ENCODE measurements at places on chromosomes 3 and 15.
A peak's percentile ranks its signal among the peaks of the same experiment; 100 is the strongest.

GRCh38 chr3:127652246-127652995 is 20.3 kb upstream of the ABTB1 start:
- no peak for DNase-seq

DNA sequence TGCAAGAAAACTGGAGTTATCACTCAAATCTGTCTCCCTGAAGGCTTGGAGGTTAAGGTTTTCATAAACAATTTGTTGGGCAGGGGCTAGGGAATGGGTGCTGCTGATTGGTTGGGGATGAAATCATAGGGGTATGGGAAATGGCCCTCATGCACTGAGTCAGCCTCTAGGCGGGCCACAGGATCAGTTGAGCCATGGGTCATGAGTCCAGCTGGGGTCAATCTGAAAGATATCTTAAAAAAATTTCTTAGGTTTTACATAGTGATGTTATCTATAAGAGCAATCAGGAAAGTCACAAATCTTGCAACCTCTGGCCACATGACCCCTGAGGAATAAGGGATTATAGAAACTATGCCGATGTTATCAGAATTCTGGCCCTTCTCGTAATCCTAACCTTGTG is 491.7 kb downstream of the ZIC1 start:
- no peak for DNase-seq

DNA sequence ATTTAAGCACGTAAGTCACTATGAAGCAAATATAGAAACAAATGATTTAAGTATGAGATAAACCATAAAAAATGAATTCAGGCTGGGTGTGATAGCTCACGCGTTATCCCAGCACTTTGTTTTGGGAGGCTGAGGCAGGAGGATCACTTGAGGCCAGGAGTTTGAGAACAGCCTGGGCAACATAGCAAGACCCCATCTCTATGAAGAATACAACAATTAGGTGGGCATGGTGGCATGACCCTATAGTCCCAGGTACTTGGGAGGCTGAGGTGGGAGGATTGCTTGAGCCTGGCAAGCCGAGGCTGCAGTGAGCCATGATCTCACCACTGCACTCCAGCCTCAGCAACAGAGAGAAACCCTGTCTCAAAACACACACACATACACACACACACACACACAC is 34.2 kb downstream of the TMCC1 start:
- DNase-seq = no peak

GRCh38 chr15:31381801-31382712 is 55.4 kb downstream of the KLF13 start:
- DNase-seq = no peak

- DNase-seq = no peak
Measured at GRCh38 chr3:184669578-184669977, 42.3 kb downstream of the MAGEF1 start.

- DNase-seq = no peak
Measured at GRCh38 chr15:66986951-66987350, 78.5 kb upstream of the SMAD3 start.

DNA sequence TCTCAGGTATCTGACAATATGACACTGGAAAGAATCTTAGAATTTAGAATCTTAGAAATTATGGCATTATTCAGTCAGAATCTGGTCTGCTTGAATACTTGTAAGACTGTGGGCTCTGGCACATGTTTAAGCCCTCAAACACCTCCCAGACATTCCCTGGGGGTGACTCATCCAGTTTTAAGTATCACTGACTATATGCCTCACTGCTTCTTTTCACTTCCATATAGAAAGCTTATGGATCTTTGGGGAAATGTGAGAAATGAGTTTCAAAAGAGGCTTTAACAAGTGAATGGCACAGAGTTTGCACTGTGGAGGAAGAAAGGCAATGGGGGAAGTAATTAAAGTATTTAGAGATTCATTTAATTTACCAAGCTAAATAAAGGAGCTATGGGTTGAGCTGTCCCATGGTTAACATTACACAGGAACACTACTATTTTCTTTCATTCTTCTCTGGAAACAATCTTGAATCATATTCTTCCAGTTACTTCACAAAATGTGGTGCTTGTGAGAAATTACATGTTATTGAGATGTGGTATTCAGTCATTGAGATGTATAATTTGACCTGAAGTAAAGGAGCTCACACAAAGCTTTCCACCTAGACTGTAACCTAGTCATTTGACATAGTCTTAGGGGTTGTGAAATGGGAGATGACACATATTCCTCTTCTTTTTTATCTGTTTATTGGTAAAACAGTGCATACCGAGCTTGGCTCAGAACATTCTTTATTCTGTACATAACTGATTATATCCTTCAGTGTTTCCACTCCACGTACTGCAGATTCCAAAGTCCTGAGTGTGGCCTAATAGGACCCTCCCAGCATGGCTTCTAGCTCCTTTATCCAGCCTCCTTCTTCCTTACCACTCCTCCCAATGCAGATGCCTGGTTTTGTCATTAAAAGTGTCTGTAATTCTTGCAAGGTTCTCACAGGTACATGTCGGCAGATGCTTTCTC is 544.6 kb upstream of the NECTIN3 start:
- no peak for DNase-seq

- DNase-seq = no peak
Measured at GRCh38 chr3:138082085-138082991, 33.1 kb downstream of the DZIP1L start.

- no peak for DNase-seq
Measured at GRCh38 chr3:130661140-130661891, 85.3 kb downstream of the PIK3R4 start.

DNA sequence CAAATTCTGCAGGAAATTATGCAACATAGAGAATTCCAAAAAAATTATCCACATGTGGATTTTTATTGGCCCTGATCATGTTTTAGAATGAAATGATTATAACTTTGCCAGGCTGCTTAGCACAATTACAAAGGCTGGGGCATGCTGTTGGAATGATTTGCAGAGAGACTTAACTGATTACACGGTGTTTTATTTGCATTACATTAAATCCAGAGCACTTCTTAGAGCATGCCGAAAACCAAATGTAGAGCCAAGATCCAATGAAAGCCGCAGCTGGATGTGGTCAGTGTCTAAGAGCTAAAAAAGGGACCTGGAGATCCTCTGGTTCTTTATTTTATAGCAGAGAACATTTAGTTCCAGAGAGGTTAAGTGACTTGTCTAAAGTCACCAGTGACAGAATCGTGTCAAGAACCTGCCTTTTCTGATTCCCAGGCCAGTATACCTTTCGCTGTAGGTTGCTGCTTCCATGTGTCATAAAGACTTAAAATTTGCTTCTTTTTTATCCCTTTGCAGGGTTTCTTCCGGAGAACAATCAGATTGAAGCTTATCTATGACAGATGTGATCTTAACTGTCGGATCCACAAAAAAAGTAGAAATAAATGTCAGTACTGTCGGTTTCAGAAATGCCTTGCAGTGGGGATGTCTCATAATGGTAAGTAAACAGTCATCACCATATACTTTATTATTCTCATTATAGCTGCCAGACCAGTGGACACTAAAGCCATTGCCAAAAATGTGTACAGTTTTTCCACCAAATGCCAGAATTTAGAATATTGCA is 92.0 kb upstream of the TSEN2 start:
- no peak for DNase-seq

DNA sequence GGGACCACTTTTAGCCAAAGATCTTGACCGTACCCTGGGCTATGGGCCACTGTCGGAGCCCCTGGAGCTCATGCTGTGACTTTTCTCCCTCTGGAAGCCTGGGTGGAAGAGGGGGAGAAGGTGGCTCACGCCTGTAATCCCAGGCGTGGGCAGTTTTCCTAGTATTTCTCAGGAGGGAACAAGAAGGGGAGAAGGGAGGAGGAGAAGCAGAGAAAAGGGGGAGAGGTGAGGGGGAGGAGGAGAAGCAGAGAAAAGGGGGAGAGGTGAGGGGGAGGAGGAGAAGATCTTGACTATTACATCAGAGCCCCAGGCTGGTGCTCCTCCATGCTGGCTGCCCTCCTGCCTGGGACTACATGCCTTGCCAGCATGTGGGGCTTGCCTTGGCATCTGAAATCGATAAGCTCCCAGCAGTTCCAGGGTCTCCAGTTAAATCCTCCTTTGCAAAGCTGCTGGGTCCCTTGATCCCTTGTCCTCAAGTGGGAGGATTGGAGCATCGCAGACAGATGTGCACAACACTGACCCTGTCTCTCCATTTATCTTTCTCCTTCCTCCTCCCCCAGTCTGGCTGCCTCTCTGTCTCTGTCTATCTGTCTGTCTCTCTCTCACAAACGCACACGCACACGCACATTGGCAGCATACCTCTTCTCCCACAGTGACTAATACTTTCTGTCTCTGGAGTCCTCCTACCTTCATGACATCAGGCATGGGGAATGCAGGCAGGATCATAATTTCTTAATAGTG is 41.6 kb downstream of the MRAS start:
- DNase-seq = no peak

- DNase-seq = no peak
Measured at GRCh38 chr3:64316971-64317370, 91.7 kb upstream of the PRICKLE2 start.

GRCh38 chr3:123724306-123724705 is 139.5 kb upstream of the HACD2 start:
- DNase-seq = no peak

- peak; percentile 40 for DNase-seq
Measured at GRCh38 chr15:68930268-68931022, at the start of gene SPESP1. SPESP1 (plus strand) TSS chr15:68930525; CDS start chr15:68930654, 129 bp downstream.

GRCh38 chr3:55951388-55951787 is 464.3 kb upstream of the WNT5A start:
- DNase-seq = no peak

GRCh38 chr15:100205549-100206295 is 136.1 kb downstream of the ADAMTS17 start:
- DNase-seq = no peak

DNA sequence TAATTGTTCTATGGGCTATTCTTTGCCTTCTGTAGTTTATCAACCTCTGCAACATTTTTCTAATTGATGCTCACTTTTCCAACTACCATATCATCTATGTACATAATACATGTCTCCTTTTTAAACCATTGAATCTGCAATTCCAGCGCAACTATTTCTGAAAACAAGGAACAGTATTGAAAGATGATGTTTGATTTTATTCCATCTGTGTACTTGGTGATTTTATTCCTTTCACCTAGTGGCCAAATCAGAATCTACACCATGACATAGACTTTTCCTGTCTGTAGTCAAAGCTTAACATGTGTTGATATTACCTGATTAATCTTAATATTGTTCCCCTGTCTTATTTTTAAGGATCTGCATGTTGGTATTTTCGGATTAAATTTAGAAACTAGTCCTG is 13.0 kb downstream of the NKTR start:
- no peak for DNase-seq

- DNase-seq = no peak
Measured at GRCh38 chr3:50133283-50133615, 21.9 kb upstream of the SEMA3F start.

GRCh38 chr3:154708554-154708953 is 278.6 kb upstream of the GPR149 start:
- DNase-seq = no peak

DNA sequence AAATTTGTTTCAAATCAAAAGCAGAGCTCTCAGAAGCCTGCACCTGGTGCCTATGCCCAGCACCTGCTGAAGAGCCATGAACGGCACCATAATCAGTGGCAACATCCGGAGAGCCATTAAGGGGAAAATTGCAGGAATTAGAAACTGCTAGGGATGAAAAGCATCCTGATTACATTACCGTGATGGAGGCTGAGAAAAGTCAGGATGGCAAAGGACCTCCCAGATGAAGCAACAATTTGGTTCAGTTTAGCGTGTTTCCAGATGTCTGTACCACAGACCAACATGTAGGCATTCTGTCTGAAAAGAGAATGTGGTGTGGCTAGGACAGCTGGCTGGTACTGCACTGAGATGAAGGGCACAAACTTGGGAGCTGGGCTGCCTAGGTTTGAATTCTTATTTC is 106.1 kb downstream of the EOMES start:
- no peak for DNase-seq

- no peak for DNase-seq
Measured at GRCh38 chr15:50390554-50391264, 33.5 kb upstream of the USP8 start.

DNA sequence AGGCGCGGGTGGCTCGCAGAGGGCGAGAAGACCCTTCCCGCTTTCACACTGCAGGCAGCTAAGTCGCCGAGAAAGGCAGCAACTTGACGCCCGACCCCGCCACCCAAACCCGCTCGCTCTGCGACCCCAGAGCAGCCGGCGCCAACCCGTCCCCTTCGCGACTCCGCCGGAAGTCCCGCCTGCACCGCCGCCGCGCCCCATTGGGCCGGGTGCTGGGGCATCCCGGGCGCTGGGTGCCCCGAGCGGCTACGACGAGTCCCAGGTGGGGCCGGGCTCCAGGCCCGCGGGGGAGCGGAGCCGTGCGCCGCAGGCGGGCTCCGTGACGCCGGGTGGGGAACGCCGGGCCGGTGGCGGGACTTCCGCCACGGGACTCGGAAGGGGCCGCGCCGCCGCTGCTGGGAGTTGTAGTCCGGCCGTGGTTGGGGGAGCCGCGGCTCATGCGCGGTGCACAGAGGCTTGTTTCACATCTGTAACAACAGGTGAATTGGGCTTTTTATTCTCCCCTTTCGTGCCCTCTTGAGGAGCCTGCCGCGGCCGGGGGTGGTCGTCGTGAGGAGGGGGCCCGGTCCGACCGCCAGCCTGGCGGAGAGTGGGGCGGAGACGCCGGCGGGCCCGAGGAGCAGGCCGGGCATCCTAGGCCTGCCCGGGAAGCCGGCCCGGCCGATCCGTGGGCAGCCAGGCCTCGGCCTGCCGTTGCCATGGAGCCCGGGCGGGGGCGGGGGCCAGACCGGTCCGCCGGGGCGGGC is at the start of gene DHX30:
Gene DHX30 (plus strand): TSS at position 405 of the 746 bp plus-strand sequence. CDS start 7,546 bp downstream, outside the sequence.
- DNase-seq = peak; percentile 85

DNA sequence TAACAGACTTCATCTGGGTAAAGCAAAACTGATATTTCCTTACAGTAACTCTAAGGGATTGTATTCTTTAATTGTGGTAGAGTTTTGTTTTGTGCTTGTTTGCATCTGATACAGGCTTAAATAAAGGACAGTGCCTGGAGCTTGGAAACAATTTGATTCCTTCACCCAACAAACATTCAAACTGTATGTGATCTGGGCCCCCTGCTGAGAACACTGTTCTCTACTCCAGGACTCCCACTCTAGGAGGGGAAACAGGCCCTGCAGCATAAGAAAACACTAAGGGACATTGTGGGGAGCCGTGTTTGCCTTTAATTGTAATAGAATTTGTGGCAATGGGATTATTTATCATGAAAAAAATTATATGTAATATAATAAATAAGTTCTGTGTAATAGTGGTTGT is 56.9 kb downstream of the CTDSPL start:
- no peak for DNase-seq

GRCh38 chr3:86711634-86712033 is 279.3 kb downstream of the VGLL3 start:
- DNase-seq = no peak

DNA sequence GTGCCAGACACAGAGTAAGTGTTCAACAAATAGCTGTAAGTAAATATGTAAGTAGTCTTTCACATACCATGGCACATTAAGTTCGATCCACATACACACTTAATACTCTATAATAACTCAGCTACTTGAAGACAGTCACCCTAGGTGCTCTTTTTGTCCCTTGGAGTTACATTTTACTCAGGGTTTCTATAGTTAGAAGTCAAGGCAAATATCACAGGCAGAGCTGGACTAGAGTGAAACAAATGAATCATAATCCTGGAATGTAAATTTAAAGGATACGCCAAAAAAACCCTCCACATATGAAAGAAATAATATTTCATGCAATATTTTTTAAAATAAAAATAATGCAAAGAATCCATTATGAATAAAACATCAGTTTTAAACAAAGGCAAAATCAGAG is 461.8 kb downstream of the MAGI1 start:
- DNase-seq = no peak
